ENCODE measurements at places on chromosomes 7 and 10. TPM values are rescaled to one million over a fixed set of nuclear protein-coding genes. Genes with fewer than 3 reads are reported as not detected.

GRCh38 chr7:52959336-52959735, 76.1 kb upstream of the POM121L12 start:
- H3K27me3 ChIP-seq, result no peaks in the 10 kb centered on the region
- H3K27ac ChIP-seq, result no peak overlapping the region
- no peak overlapping the region for H3K4me3 ChIP-seq
- H3K36me3 ChIP-seq, result no peaks in the 10 kb centered on the region
- no peak for DNase-seq

Gene TRIL
- total RNA-seq, result not detected

GRCh38 chr7:151869455-151869854, 7.5 kb downstream of the PRKAG2 start:
- H3K27ac ChIP-seq, result no peak overlapping the region
- H3K36me3 ChIP-seq, result no peaks in the 10 kb centered on the region
- H3K4me3 ChIP-seq, result no peak overlapping the region
- no peak for DNase-seq
- peaks cover 13% of the 10 kb centered on the region for H3K4me1 ChIP-seq

DNA sequence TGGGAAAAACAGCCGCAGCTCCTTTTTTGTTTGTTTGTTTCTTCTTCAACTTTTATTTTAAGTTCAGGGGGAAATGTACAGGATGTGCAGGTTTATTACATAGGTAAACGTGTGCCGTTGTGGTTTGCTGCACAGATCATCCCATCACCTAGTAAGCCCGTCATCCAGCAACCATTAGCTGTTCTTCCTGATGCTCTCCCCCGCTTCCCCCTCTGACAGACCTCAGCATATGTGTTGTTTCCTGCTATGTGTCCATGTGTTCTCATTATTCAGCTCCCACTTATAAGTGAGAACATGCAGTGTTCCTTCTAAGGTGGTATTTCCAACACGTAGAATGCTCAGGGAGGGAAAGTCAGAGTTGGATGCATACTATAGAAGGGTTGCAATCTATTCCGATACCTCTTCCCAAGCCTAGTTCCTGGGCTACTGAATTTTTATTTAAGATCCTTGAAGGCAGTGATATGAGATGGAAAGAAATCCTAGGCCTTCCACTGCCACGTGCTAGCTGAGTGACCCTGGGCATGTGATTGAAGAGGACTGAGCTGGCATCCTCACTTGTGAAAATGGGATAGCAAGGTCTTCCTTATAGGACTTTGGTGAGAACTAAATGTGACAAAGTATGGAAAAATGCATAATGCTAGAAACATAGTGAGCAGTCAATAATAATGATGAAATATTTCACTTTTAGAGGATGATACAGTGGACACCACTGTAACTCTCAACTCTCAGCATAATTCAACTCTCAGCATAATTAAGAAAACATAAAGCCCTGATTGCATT, 278.5 kb downstream of the REEP3 start:
- H3K36me3 ChIP-seq, result no peaks in the 10 kb centered on the region
- H3K27me3 ChIP-seq, result no peaks in the 10 kb centered on the region
- H3K27ac ChIP-seq, result no peak overlapping the region
- no peak for DNase-seq

- peak; percentile 2 for DNase-seq
- H3K36me3 ChIP-seq, result no peaks in the 10 kb centered on the region
- H3K4me3 ChIP-seq, result no peak overlapping the region
- peaks cover 27% of the 10 kb centered on the region for H3K27me3 ChIP-seq
- no peaks in the 10 kb centered on the region for H3K4me1 ChIP-seq
- no peak overlapping the region for H3K27ac ChIP-seq
Observed at GRCh38 chr7:43791-44540, 148.4 kb upstream of the FAM20C start.

Measured in activated CD4-positive, alpha-beta memory T cell treated with anti-CD3 and anti-CD28 coated beads for 36 hours (primary cell).